Aorta (tissue), 5 donors: ENCODE measurements at places on chromosomes 4 and X. TPM values are rescaled to one million over a fixed set of nuclear protein-coding genes. Genes with fewer than 3 reads are reported as not detected.
A peak's percentile ranks its signal among the peaks of the same experiment; 100 is the strongest.

The FHDC1 gene
- total RNA-seq, result 3.0 TPM

DNA sequence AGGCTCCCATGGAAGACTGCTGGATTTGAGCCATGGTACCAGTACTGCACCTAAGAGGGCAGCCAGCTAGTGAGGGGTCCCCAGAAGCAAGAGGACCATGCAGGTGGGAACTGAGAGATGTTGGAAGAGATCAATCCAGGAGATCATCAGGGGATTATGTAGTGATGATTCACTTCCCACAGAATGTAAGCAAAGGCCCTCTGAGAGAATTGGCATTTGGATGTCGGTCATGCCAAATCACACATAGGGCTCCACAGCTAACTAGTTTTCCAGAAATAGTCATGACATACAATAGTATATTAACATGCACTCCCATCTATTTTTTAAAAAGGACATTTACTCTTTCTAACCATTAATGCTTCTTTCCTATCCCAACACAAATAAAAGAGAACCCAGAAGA lies 112.5 kb downstream of the RASGEF1B start:
- no peak for DNase-seq

DNA sequence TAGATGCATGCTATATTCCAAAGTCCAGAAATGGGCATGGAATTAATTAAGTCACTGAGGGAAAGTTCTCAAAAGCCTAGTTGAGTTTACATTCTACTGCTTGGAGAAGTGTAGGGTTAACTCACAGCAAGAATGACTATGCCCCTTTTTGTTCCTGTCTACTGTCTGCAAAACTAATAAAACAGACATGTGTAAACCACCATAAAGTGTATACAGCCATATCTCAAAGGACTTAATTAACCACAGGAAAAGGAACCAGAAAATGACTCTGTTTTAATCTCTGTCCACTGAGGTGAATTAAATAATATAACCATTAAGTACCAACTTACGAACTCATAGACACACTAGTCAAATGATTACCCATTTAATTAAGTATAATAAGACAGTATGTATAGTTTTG lies 84.9 kb downstream of the PRDM5 start:
- no peak for DNase-seq

DNA sequence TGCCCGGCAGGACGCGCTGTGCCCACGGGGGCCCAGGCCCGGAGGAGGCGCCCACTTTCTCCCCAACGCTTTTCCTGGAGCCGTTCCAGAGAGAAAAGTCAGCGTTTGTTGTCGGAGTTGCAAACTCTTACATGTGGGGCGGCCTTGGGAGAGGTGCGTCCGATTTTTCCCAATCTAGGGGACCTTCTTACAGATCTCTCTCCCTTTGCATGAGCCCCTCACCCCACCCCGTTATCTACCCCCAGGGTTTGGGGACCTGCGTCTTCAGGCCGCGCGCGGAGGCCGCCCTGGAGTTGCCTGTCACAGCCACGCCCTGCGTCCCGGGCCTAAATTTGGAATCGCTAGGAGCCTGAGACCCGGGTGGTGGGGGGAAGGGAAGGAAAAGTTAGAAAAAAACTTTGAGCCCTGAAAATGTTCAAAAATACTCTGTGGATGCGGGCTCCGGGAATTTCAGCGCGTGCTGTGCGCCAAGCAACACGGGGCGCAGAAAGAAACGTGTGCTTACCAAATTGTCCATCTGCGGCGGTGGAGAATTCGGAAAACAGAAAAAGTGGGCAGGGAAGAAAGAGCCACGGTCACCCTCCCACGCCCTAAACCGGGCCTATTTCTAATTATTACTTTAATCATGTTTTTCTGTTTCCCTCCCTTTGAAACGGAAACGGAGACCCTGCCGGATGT lies 587 bp downstream of the CD99 start:
- peak; percentile 88 for DNase-seq

The PLP1 gene
- total RNA-seq, result 21.3 TPM
